ENCODE measurements at places on chromosomes 5 and 9.

- no peak for DNase-seq
Measured at GRCh38 chr5:35325836-35326235, 95.5 kb upstream of the PRLR start.

GRCh38 chr9:4119778-4120554 lies 179.9 kb downstream of the GLIS3 start:
- DNase-seq, result no peak

DNA sequence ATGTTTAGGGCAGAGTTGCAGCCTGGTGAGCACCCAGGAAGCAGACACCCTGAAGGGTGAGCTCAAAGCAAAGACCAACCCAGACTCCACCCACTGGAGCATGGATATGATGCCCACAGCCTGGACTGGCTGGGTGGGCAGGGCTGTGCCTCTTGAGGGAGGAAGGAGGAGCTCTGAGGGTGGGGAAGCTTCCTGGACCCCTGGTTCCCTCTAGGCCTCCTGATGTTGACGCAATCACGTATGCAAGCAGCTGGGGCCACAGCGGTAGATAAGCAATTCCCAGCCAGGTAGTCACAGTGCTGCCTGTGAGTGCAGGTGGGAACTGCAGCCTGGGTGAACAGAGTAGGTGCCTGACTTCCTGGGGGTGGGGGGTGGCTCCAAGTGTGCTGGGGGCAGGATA lies 271.5 kb downstream of the CDK5RAP2 start:
- DNase-seq, result no peak

DNA sequence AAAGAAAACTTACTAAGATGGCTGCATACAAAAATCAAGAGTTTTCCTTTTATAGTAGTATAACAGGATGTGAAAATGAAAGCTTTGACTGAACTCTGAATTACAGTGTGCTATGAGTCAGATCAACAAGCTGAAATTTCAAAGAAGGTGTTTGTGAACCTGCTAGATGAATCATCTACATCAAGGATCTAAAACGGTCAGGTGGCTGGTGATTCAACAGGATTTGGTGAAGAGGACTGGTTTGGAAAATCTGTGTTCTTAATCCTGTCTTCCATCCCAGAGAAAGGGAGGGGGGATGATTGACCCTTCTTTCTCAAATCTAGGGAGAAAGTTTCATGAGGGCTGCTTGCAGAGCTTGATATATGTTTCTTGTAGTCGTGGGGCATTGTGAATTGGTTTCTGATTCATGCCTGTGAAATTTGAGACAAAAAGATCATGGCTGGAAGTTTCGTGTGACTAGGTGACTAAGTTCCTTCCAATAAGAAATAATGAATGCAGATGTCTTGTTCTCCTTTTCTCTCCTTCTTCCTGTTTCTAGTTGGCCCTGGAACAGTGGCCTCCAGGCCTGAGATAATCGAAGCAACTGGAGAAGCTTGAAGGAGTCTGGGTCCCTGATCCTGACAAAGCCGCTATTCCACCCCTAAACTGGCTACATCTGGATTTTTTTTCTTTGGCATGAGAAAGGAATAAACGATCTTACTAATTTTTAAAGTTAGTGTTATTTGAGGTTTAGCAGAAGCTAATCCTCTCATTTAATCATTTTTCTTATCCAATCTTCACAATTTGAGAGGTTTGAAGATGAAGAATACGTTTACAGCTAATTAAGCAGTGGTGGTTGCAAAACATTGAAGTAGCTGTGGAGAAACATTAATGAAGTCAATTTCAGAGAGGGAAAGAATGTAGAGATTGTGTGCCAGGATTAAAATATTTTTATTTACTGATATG lies 67.2 kb downstream of the MRPS30 start:
- DNase-seq, result no peak

DNA sequence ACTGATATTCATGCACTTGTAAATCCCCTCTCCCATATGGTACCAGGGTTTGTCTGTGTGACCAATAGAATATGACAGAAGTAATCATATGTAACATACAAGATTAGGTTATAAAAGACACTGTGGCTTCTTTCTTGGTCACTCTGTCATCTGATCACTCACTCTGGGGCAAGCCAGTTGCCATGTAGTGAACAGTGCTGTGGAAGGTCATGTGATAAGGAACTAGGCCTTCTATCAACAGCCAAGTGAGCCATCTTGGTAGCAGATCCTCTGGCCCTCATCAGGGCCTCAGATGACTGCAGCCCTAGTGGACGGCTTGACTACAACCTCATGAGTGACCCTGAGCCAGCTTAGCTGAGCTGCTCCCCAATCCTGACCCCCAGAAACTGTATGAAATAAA lies 30.0 kb upstream of the MATR3 start:
- DNase-seq, result no peak

DNA sequence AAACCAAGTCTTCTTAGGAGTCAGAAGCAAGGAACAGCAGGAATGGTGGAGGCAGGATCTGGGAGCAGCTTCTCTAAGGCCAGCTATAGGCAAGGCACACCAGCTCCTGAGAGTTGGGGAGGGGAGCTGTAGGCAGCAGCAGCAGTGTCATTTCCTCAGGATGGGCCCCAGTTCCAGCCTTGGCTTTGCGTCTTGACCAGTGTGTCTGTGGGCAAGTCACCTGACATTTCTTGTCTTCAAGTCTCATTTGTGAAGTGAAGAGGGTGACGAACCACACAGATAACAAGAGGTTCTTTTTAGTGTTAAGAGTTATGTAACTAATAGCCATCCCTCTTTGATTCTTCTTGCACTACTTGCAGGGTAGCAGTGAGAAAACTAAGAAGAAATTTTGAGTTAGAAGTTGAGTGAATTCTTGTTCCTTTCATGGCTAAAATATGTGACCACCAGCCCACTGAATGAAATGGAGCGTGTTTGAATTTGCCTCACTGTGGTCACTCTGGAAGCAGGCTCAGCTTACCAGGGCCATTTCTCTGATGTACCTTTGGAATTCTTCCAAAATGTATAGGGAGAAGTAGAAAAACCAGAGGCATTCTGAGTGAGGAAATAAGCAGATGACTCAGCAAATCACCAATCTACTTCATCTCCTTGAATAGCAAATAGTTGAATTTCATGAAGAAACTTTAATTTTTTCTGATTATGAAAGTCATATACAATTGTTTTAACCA lies 42.4 kb downstream of the RHOBTB3 start:
- no peak for DNase-seq

- DNase-seq, result no peak
Measured at GRCh38 chr5:40547557-40547956, 132.2 kb upstream of the PTGER4 start.

- DNase-seq, result no peak
Measured at GRCh38 chr9:89637787-89638186, 33.0 kb downstream of the GADD45G start.

- DNase-seq, result no peak
Measured at GRCh38 chr9:95147452-95148207, 169.9 kb downstream of the FANCC start.

- no peak for DNase-seq
Measured at GRCh38 chr5:34455098-34455497, 201.0 kb upstream of the RAI14 start.

DNA sequence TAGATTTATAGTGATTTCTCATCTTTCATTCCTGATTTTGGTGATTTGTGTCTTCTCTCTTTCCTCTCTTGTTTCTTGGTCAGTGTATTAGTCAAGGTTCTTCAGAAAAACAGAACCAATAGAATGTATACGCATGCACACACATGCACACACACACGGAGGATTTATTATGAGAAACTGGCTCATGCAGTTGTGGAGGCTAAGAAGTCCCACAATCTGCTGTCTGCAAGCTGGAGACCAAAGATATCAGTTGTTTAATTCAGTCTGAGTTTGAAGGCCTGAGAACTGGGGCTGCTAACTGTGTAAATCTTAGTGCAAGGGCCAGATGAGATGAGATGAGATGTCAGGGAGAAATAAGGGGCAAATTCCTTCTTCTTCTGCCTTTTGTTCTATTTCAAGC lies 5.7 kb upstream of the RPS23 start:
- DNase-seq, result no peak

DNA sequence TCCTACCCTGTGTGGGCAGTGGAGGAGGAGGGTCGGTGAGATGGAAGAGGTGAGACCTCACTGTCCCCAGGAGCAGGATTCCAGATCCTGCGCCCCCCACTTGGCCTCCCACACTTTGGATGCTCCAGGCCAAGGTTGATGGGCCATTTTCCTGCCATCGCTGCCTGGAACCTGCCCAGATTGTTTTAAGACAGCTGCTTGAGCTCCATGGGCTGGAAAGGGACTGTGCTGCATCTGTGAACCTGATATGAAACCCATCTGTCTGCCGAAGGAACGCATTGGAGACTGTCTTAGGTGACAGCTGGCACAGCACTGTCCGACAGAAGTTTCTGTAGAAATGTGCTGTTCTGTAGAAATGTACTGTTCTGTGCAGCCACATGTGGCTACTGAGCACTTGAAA lies 72.7 kb upstream of the SLC25A48 start:
- DNase-seq, result no peak

GRCh38 chr9:91628892-91629291 lies 205.3 kb upstream of the NFIL3 start:
- no peak for DNase-seq

GRCh38 chr9:4020755-4021296 lies 279.0 kb downstream of the GLIS3 start:
- DNase-seq, result no peak

DNA sequence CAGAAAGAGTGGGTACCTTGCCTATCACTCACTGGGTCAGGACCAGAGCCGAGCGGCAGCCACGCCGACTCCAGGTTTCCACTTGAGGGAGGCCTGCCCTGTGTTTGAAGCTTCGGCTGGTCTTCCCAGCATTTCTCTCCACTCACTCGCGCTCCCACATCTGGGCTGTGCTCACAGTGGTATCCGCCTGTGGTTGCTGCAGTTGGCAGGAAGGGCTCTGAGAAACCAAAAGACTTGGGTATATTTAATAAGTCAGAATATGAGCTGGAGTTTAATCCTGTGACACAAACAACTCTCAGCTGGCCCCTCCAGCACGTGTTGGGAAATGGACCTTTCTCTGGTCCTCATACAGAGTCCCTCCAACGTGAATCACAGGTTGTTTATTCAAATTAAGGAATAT lies 70.9 kb downstream of the SPRY4 start:
- no peak for DNase-seq

GRCh38 chr5:306011-306805 lies 15.3 kb upstream of the AHRR start:
- DNase-seq, result no peak

DNA sequence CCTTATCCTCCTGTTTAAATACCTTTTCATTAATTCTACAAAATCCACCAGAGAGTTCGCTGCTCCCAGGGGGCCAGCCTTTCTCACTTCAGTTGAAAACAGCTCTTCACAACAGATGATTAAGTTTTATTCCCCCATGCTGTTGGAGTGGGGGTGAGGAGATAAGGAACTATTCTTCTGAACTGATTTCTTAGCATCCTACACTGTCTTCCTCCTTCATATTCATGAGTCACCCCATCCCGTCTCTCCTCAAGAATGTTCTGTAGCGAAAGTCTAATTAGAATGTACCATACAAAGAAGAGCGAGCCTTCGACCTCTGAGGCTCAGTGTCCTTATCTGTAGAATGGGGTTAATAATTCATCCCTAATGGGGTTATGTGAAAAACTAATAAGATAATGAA lies 138.0 kb downstream of the PIK3R1 start:
- DNase-seq, result no peak

- DNase-seq, result peak; percentile 65
Measured at GRCh38 chr9:130343445-130343918, 77.9 kb downstream of the HMCN2 start.

- no peak for DNase-seq
Measured at GRCh38 chr9:113148781-113149510, 1.9 kb upstream of the SLC31A2 start.

- no peak for DNase-seq
Measured at GRCh38 chr9:88988796-88989641, 2.2 kb upstream of the S1PR3 start.

GRCh38 chr5:167822241-167822640 lies 469.2 kb upstream of the WWC1 start:
- DNase-seq, result no peak

DNA sequence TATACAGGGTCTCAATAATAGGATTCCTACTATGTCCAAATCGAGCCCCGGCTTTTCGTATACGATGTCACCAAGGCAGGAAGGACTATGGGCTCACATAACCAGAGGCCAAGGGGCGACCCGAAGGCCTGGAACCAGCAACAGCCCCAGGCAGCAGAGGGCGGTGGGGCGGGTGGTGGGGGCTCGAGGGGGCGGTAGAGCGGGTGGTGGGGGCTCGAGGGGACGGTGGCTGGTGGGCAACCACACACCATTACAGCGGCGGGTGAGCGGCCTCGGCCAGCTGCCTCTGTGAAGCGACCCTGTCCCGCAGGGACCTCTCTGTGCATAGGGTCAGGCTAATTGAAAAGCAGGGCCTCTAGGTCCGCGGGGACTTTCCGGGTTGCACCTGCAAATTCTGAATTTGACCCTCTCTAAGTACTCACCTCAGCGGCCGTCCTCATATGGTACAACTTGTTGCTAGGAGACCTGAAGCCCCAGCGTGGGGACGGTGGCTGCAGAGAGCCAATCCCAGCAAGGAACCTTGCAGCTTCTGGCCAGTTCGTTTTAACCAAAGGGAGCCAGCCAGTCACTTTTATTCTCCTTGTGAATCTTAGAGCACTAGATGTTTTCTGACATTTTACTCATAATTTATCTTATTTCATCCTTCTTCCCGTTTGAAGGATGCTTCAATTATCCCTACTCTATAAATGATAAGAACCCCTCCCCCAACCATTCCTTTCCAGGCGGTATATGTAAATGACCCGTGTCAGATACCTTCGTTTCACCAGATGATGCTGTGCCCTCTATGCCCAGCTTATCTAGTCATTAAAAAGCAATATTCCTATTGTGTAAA lies at the start of gene NME5:
NME5 (minus strand) TSS at position 480 of the 832 bp plus-strand sequence. CDS start 648 bp downstream, outside the sequence.
- peak; percentile 69 for DNase-seq

GRCh38 chr9:109329638-109330258 lies 8.9 kb upstream of the EPB41L4B start:
- DNase-seq, result peak; percentile 88

DNA sequence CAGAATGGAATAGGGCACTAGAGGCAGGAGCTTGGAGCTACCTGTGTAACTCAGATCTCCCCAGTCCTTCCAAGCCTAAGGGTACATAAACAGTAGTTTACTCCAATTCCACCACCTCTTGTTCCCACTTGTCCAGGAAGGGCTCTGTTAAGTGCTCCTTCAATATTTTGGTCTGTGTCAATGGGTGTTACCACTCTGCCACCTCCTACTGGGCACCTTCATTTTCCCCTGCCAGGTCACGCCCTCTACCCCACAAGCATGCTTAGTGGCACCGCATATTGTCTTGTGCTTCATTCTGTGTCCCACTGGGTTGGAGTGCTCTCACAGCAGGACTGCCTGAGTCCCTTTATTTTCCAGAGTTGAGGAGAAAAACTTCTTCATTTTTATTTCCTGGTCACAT lies 459.8 kb downstream of the ARHGEF28 start:
- no peak for DNase-seq
